SK-N-SH (cell line): ENCODE measurements at places on chromosomes 3 and 15.

- no peak for DNase-seq
Measured at GRCh38 chr15:79900087-79900486, 3.3 kb upstream of the MTHFS start.

GRCh38 chr3:31343075-31343474 is 189.7 kb upstream of the STT3B start:
- DNase-seq: no peak

DNA sequence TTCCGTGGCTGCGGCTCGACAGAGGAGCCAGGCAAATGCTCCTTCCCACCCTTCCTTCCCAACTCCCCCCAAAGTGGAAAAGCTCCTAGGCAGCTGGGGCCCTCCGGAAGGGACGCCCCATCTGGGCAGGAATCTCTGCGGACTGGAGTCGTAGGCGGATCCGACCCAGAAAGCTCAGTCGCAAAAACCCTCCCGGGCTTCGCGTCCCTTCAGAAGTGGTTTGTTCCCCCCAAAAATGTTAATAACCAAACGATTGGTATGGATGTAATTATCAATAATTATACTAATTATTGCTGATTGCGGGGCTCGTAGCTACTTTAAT is 3.8 kb downstream of the RNU6-1 start:
- no peak for DNase-seq

- no peak for DNase-seq
Measured at GRCh38 chr3:130688015-130688688, 58.5 kb downstream of the PIK3R4 start.

DNA sequence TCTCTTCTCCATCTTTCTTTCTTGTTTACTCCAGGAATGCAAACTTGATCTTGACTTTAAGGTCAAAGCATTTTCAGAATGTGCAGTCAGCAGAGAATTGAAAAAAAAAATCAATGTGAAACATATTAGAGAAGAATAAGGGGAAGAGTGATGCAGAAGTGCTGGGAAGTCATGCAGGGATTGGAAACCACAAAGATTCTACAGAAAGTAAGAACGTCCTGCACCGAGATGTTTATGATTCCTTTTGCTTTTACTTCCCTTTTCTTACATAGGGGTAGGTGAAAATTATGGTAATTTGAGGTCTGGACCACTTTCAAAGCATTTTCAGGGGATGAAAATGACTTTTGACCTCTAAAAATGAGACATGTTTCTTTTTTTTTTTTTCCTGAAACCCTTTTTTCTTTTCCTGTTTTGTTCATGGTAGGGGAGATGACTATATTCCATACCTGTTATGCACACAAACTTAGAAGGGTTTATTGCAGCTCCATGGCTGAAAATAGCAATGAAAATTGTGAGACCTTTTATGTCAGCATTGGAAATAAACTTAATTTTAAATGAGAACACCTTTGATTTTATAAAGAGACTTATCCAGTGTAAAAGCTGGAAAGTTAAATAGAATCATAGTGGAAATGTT is 623.5 kb upstream of the TBL1XR1 start:
- no peak for DNase-seq

DNA sequence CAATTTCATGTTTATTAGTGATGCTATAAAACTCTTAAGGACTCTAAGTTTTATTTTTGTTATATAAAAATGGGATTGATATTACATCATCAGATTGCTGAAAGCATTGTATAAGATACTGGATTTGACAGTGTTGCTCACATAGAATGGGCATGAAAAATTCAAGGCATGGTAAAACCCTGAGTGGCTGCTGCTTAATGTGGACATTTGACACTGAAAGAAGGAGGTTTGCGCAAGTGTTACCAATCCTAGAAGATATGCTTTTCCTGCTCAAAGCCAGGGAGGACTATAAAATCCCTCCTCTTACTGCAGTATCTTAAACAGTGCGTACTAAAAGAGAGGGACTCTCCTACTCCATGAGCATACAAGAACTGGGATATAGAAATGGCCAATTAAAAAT is 65.8 kb upstream of the PTX3 start:
- DNase-seq: no peak

DNA sequence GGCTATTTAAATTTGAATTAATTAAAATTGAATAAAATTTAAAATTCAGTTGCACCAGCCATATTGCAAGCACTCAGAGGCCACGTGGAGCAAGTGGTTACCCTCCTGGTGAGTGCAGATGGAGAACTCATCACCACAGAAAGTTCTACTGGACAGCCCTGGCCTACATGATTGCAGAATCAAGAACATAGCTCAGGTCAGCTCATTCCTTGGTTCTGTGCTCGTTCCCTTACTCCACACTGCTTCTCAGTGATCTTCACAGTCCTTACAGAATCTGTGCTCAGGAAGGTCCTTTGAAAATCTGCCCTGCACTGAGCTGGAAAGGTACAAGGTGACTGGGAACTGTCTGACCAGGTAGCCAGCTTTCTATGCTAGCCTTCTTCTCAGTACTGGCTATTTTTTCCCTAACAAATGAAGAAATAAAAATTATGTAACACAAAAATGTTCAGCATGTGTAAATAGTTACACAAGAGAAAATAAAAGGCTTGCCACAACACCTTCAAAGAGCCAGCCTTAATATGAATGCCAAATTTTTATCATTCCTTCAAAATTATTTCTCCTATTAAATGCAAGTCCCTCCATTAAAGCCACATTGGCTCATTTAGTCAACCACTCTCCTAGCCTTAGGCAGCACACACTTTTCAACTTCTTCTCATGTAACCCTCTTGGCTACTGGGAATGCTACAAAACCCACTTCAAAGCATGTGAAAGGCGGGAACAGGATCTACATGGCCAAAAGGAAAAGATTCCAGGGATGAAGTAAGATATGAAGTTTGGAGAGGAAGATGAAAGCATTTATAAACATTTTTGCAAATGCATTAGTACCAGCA is 326.4 kb upstream of the WNT5A start:
- DNase-seq: no peak

- DNase-seq: no peak
Measured at GRCh38 chr3:196519718-196520082, 4.6 kb upstream of the SMCO1 start.

GRCh38 chr15:52349052-52349700 is 53.6 kb upstream of the MYO5C start:
- DNase-seq: no peak

- DNase-seq: no peak
Measured at GRCh38 chr3:64825404-64826120, 137.8 kb upstream of the ADAMTS9 start.

DNA sequence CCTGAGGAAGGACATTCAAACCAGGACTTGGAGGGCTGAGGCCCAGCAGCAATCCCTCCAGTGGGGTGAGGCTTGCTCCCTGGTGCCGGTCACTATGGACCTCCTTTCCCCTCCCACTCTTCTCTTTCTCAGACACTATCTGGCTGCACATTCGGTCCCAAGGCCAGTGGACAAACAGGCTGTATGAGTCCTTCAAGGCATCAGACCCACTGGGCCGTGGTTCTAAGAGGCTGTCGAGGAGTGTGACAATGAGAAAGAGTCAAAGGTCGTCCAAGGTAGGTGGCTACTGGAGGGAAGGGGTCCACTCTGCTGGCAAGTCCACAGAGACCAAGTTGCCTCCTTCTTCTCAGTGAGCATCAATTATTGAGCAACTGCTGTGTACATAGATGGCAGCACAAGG is 28.0 kb downstream of the NOX5 start:
- DNase-seq: no peak

- DNase-seq: no peak
Measured at GRCh38 chr15:69222002-69222474, 61.6 kb downstream of the GLCE start.

DNA sequence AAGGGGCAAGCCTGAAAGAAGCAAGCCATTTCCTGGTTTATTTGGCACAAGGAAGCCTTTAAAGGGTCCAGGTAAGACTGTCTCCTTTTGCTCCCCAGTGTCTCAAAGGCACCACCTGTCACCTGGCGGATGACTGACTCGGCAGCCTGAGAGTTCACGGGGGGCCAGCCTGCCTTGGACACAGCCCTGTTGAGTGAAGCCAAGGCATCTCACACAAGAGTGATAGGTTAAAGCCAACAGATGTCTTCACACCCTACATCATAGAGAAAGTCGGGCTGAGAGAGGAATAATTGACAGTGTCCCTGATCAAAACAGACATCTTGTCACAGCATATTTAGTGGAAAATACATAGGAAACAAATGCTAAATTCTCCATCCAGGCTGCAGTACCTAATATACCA is 28.2 kb upstream of the LIPC start:
- no peak for DNase-seq

- peak; percentile 86 for DNase-seq
Measured at GRCh38 chr15:40282147-40282868, 556 bp downstream of the ANKRD63 start.

- no peak for DNase-seq
Measured at GRCh38 chr3:146692254-146692653, 87.1 kb upstream of the PLSCR5 start.

DNA sequence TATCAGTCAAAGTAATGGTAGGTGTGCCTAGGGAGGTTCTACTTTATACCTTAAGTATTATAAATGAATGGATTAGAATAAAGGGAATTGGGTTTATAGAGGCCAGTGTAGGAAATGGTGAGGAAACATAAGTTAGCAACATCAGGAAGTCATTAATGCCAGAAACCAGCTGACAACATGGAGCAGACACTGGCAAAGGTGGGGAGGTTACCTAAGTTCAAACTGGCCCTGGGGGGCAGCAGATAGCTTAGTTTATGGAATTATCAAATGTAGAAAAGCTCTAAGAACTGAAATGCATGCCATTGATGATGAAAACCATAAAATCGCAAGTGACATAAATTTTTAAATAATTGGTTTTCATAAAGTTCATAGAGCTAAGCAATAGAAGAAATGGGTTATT is 498.6 kb downstream of the NAALADL2 start:
- peak; percentile 27 for DNase-seq

DNA sequence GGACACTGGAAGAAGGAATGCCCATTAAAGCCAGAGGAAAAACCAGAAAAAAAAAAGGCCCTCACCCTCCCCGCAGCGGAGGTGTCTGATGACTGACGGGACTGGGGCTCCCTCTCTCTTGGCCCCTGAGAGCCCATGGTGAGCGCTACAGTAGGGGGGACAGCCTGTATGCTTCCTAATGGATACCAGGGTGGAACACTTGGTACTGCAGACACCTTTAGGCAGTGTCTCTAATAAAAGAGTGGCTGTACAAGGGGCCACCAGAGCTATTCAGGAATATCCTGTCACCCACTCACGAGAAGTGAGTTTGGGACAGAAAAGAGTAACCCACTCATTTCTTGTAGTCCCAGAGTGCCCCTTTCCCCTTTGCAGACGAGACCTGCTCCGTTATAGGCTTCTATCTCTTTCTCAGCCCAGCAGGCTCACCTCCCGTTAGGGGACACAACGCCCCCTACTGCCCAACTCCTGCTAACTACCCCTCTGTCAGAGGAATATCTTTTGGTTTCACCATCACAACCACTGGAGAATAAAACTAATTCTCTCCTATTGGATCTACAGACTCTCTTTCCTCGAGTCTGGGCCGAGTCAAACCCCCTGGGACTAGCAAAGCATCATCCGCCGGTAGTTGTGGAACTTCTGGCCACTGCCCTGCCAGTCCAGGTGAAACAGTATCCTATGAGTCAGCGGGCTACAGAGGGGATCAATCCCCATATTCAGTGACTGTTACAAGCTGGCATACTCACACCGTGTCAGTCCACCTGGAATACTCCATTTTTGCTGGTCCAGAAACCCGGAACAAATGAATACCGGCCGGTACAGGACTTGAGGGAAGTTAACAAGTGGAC is 40.8 kb downstream of the ZBTB11 start:
- peak; percentile 56 for DNase-seq

GRCh38 chr3:41328926-41329325 is 129.6 kb downstream of the CTNNB1 start:
- no peak for DNase-seq

DNA sequence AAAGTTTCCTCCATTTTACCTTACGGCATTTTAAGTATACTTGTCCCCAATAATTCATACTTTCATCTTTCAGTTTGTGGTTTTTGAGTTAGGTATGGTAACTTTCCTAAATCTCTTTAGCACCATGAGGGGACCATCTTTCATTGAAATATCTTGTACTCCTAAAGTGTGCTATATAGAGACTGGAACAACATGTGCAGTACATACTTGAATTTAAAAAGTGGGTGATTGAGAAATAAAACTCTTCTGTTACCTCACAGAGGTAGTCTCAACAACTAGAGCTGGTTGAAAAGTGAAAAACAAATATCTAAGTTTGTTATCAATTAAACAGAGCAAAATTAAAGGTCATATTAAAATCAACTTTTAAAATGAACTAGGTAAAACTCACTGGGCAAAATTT is 423.1 kb downstream of the ROBO2 start:
- no peak for DNase-seq

DNA sequence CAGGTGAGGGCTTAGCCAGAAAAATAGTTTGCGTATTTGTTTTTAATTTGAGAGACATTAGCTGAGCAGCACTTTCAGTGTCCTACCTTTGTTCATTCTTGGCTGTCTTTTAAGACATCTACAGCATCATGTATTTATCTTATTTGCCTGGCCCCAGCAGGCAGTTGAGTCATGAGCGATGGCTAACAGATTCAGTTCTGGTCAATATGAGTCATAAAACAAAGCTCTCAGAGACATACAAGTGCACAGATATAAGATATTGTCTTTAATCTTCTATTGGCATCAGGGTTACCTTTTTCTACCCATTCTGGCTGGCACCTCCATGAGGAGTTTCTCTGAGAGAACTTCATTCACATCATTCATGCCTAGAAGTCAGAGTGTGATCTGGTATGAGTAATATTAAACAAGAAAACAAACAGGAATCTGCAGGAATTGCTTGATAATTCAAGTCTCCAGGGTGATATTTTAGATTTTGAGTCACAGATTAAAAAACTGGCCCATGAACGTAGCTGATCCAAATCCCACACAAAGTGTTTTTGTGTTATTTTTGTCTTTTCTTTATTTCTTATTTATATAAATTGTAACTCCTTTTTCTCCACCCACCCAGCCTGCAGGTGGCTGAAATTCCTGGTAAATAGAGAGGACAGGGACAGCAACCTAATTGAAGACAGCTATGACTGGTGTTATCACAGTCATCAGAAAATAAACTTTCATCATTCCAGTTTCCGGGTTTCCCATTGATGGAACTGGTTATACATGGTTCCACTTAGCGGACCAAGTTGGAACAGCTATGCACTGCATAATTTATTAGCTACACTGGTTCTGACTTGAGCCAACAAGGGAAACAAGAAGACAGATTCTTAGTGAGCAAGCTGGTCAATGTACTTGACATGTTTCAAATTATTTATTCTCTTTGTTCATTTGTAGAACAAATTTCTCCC is 47.3 kb downstream of the PLSCR2 start:
- DNase-seq: no peak

- peak; percentile 79 for DNase-seq
Measured at GRCh38 chr15:97903971-97904572, 56.4 kb upstream of the ARRDC4 start.

DNA sequence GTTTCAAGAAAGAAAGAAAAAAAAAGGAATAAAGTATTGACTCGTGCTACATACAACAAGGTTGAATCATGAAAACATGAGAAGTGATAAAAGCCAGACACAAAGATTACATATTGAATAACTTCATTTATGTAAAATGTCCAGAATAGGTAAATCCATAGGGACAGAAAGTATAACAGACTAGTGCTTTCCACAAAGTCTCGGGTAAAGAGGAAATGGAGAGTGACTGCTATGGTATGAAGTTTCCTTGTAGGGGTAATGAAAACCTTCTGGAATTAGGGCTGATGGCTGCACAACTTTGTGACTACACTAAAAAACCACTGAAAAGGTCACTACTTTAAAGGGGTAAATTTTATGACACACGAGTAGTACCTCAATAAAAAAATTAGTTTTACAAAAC is 13.0 kb downstream of the LRRFIP2 start:
- no peak for DNase-seq
